ENCODE measurements at places on chromosomes 5 and 9. TPM values are rescaled to one million over a fixed set of nuclear protein-coding genes. Genes with fewer than 3 reads are reported as not detected.

DNA sequence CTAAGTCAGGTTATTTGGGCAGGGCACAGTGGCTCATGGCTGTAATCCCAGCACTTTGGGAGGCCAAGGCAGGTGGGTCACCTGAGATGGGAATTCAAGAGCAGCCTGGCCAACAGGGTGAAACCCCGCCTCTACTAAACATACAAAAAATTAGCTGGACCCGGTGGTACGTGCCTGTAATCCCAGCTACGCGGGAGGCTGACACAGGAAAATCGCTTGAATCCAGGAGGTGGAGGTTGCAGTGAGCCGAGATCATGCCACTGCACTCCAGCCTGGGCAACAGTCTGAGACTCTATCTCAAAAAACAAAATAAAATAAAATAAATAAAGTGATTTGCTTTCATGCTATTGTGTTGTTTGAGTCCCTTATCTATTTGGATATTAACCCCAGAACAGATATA is 8.2 kb upstream of the FBXW2 start:
- H3K36me3 ChIP-seq, result 0 out of 2 replicates have a peak, but pooled peaks cover 2% of the 10 kb centered on the region
- H3K27me3 ChIP-seq, result no peaks in the 10 kb centered on the region
- H3K4me1 ChIP-seq, result no peaks in the 10 kb centered on the region
- H3K4me3 ChIP-seq, result no peak overlapping the region
- DNase-seq, result no peak
- no peak overlapping the region for H3K27ac ChIP-seq

- H3K27ac ChIP-seq, result no peak overlapping the region
- DNase-seq, result no peak
- H3K36me3 ChIP-seq, result peaks cover 30% of the 10 kb centered on the region
- peaks cover 13% of the 10 kb centered on the region for H3K4me1 ChIP-seq
- no peaks in the 10 kb centered on the region for H3K27me3 ChIP-seq
Observed at GRCh38 chr5:62310426-62311143, 4.6 kb downstream of the KIF2A start.

GRCh38 chr5:178221282-178221681 is 11.3 kb downstream of the PHYKPL start:
- H3K4me1 ChIP-seq, result no peaks in the 10 kb centered on the region
- no peak overlapping the region for H3K27ac ChIP-seq
- peaks cover 86% of the 10 kb centered on the region for H3K36me3 ChIP-seq
- no peak overlapping the region for H3K4me3 ChIP-seq

Gene SLC34A3
- total RNA-seq, result not detected

Gene ATP6V1G1
- 212 TPM for total RNA-seq

DNA sequence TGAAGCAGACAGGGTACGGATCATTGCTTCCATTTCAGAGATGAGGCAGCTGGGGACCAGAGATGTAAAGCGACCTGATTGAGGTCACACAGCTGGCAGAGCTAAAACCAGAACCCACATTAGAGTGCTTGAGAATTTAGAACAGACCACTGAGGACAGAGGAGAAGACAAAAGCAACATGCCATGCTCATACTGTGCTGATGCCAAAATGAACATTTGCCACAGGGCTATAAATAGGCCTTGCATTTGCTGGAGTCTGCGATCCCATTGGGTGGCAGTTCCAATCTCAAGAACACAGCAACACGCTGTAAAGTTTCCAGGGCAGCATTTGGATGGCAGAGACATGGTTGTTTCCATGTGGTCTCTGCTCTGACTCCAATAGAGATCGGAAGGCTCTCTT is 222.4 kb upstream of the TBC1D2 start:
- no peak overlapping the region for H3K27ac ChIP-seq
- no peaks in the 10 kb centered on the region for H3K36me3 ChIP-seq
- H3K4me3 ChIP-seq, result no peak overlapping the region
- no peak for DNase-seq
- H3K27me3 ChIP-seq, result no peaks in the 10 kb centered on the region
- peaks cover 6% of the 10 kb centered on the region for H3K4me1 ChIP-seq

Data from SJSA1 (cell line).